Dermis lymphatic vessel endothelial cell (primary cell): ENCODE measurements at places on chromosomes 2 and 18. TPM values are rescaled to one million over a fixed set of nuclear protein-coding genes. Genes with fewer than 3 reads are reported as not detected.

Gene TUBA4B
- not detected in 2 replicates for total RNA-seq

Gene CDK5R2
- not detected in 2 replicates for total RNA-seq

Gene SLC19A3
- not detected in 2 replicates for total RNA-seq

Gene CXCR1
- not detected in 2 replicates for total RNA-seq

Gene CDC42EP3
- total RNA-seq, result 5.1 and 11.5 TPM in 2 replicates

Gene CFC1
- total RNA-seq, result not detected in 2 replicates
